ENCODE measurements at places on chromosomes 12 and 14.

- DNase-seq: no peak
Measured at GRCh38 chr14:72284176-72284575, 351.9 kb downstream of the RGS6 start.

DNA sequence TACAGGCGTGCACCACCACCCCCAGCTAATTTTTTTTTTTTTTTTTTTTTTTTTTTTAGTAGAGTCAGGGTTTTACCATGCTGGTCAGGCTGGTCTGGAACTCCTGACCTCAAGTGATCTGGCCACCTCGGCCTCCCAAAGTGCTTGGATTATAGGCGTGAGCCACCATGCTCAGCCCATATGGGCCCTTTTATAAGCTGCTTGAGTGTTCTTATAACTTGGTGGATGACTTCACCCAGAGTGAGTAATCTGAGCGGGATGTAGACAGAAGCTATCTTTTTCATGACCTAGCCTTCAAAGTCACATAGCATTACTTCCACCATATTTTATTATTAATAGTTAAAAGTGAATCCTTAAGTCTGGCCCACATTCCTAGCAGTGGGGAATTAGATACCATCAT lies 16.4 kb downstream of the BBOF1 start:
- no peak for DNase-seq

DNA sequence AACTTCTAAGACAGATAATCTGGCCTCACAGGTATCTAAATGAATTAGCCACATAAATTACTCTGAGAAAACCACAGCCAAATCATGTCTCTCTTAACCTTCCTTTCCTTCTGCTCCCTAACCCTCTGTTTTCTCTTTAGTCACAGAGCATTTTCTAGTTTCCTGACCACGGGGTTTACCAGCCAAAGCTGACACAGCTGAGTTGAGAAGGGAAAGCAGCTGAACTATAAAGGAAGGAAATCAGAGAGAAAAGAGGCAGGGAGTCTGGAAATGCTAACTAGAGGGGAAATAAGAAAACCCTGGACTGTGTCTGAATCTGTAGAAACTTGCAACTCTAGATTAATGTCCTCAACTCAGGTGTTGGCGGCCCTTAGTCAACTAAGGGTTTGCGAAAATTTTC lies 24.4 kb downstream of the ANKS1B start:
- DNase-seq: no peak

DNA sequence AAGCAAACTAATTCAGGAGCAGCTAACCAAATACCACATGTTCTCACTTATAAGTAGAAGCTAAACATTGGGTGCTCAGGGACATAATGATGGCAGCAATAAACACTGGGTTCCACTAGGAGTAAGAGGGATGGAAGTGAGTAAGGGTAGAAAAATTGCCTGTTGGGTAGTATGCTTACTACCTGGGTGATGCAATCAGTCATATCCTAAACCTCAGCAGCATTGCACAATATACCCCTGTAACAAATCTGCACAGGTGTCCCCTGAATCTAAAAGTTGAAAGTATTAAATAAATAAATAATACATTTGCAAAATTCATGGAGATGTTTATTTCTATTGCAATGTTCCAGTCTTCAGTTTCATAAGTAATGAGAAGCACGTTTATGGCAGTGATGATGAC lies 409.8 kb upstream of the FOXG1 start:
- DNase-seq: no peak

DNA sequence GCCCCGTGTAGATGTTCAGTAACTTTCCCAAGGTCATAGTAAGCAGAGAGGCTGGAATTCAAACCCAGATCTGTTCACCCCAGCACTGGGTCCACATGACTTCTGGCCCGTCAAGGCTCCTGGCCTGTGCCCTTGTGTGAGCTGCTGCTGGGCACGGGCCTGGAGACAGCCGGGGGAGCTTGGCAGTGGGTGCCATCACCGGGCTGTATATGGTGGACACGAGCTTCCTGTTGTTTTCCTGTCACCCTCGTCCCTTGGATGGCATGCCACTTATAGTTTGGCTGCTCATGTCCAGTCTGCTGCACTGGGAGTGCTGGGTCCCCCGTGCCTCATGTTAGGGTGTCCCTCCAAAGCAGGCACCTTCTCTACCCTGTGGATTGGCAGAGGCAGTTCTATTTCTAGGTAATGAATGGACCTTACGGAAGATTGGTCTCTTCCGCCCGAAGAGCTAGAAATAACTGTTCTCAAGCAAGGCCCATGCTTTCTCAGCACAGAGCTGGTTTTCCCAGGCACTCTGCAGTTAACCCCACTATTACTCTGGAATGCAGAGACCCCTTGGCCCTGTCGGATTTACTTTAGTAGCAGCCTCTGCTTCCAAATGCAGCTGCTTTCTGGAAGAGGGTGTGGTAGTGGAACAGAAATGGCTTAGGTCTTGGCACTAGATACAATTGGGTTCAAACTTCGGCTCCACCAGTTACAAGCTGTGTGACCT lies 44.3 kb downstream of the ELK3 start:
- no peak for DNase-seq

GRCh38 chr12:1553987-1554982 lies 40.1 kb downstream of the FBXL14 start:
- no peak for DNase-seq

GRCh38 chr14:21077672-21078071 lies 7.6 kb downstream of the ARHGEF40 start:
- DNase-seq: no peak

- DNase-seq: no peak
Measured at GRCh38 chr14:38150075-38150474, 57.6 kb upstream of the SSTR1 start.

DNA sequence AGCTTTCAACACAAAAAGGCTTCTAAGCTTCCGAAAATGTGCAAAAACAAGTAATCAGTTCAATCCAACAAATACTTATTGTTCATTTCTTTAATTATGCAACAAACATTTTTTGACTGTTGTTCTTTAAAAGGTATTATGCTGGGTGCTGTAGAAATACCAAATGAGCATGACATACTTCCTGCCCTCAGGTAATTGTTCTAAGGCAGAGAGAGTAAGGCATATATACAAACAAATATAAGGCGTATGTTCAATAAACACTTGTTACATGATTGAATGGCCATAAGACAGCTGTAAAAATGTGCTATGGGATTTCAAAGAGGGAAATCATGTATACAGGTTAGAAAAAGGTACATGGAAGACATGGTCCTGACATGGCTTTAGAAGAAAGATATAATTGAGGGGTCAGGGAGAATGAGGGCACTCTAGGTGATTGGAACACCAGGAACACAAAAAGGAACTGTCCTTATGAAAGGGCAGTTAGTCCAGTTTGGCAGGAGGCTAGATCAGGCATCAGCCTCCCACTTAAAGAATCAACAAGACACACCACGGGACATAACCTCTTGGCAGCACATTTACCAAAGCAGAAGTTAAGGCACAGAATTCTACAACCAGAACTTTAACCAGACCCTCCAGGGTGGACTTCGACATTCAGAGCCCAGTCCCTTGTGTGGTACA lies 135.8 kb upstream of the SCAF11 start:
- DNase-seq: no peak

GRCh38 chr12:41504976-41505375 lies 316.9 kb downstream of the PDZRN4 start:
- DNase-seq: no peak

GRCh38 chr14:103116636-103117035 lies 6.6 kb upstream of the TNFAIP2 start:
- DNase-seq: no peak

DNA sequence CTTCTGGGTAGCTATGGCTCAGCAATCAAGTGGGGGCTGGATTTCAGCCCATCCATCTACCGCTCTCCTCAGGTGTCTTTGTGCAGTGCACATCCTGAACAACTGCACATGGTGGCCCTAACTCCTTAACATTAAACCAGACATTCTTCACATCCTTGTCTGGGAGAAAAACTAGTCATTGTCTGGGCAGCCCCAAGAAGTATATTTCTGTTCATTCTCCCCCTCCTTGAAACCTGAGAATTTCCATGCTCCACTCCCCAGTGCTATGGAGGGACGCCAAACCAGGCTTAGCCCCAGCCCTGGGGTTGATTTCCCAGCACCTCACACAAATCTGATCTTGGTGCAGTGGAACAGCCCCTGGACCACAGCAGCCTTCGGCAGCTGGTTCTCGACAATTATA lies 13.4 kb downstream of the MYL2 start:
- no peak for DNase-seq

- no peak for DNase-seq
Measured at GRCh38 chr12:108424026-108424425, 84.9 kb upstream of the CMKLR1 start.

- no peak for DNase-seq
Measured at GRCh38 chr12:130663514-130663913, 52.6 kb downstream of the RIMBP2 start.

DNA sequence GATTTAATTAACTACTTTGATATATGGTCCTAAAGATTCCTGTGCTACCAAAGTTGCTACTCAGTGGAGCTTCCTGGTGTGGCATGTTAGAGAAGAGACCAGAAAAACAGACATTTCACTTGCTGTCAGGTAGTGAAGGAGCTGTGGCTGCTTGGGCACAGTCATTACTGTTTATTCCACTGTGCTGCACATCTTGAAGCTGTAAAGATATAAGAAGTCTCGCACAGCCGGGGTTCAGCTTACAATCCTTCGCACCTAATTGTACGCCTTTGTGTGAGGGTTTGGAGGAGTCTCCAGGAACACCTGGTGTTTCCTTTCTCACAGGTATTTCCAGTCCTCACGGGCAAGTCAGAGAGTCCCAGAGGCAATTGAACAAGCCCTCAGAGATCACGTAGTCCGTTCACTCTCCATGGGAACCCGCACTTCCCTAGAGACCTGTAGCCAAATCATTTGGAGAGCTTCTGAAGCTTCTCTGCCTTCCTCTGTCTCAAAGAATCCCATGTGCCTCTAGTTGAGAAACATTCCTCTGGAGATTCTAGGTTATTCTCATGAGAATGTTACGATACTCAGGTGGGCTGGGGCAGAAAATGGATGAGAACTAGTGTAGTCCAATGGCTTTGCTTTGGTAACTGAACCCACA lies 4.1 kb downstream of the EVL start:
- no peak for DNase-seq

GRCh38 chr14:65255029-65255545 lies 152.8 kb upstream of the MAX start:
- no peak for DNase-seq

DNA sequence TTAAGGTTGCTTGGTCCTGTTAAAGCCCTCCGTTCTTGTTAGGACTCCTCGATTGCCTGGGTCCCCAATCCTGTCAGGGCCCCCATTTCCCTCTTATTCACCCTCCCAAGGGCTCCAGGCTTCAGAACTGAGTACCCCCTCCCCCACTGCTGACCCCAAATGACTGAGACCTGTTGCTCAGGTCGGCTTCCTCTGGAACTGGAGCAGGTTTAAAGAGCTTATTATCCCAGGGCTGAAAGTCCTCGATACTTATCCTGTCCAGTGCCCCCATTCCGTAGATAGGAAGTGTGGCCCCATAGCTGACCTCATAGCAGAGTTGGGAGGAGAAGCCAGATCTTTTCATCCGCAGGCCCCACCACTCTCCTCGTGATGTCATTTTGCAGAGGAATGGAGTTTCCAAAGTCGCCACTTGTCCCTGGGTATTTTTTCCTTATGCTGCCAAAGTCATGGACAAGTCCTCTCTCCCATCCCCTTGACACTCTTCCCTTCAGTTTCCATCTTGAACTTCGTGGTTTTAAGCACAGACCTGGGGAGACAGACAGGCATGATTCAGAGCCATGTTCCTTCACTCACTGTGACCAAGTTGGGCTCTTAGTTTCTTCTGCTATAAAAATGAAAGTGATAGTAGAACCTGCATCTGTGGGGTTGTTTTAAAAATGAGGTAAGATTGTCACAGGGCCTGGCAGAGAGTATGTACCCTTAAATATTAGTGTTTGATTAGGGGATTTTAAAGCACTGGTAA lies 1.2 kb downstream of the USP30 start:
- DNase-seq: peak; percentile 4

DNA sequence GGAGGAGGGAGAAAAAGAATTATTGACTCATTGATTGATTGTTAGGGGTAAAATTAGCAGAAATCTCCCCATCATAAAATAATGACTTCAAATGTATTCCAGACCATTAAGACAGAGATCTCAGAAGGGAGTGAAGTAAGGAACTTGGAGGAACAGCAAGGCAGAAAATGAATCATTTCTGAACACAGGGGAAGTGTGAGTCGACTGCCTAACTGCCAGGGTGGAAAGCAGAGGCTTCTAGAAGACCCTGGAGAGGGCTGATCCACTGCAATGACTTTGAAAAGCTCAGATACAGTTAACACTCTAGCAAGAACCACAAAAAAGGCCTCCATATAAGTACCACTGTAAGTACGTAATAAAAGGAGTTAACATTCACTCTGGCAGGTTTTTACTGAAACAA lies 9.7 kb downstream of the GLTP start:
- no peak for DNase-seq

GRCh38 chr14:99571303-99571986 lies 32.6 kb downstream of the CCDC85C start:
- no peak for DNase-seq

GRCh38 chr12:118023301-118023860 lies 6.9 kb downstream of the RFC5 start:
- no peak for DNase-seq

- DNase-seq: peak; percentile 21
Measured at GRCh38 chr12:54082397-54082892, 28.8 kb downstream of the HOXC4 start.

DNA sequence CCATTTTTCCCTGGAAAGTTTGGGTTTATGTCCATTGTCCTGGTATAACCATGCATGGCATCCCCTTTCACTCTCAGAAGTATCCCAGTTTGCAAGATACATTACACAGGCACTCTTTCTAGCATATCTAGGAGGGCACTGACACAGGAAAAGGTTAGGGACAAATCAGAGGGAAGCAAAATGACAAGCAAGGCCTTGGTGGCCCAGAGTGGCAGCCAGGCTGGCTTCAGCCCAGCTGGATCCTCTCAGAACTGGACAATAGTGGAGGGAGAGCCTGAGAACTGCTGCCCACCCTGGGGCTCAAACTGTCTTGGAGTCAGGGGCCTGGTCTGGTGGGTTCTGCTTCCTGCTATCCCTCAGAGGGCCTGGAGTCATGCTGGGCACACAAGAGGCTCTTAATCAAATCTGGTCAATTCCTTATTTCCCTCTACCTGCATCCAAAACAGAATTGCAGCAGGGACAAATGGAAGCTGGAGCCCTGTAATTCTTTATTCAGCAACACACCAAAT lies 2.6 kb downstream of the VDR start:
- DNase-seq: no peak

DNA sequence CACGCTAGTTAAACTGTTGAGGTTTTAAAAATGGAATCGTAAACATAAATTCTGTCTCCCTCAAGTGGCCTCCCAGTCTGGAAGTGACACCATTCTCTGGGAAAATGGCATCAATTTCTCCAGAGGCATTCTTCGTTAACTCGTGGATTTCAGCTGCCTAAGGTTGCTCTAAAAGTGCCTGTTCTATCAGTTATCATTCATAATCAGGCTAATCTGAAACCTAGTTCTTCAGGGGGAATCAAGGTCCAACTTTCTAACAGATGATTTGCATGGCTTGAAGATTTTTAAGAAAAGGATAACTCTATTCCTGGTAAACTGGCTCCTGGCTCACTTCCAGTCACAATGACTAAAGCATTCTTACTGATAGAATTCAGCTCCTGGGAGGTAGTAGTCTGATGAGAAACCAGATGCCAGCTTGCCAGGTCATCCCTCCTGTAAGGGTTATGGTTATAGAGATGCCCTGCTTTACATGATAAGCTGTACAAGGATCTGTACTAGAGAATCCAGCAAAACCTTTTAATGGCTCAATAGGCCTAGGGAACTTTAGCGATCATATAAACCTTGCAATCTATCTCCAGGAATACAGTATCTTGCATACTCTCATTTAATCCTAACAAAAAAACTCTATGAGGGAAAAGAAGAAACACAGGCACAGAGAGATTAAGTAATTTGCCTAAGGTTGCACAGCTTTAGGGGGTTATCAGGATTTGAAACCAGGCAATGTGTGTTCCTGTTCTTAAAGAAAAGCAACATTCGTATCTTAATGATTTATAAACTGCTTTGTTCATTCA lies 1.5 kb downstream of the L3HYPDH start:
- DNase-seq: no peak

Data from activated T-cell treated with anti-CD3 and anti-CD28 coated beads for 4 hours (primary cell).